ENCODE measurements at places on chromosomes 3 and 15.

DNA sequence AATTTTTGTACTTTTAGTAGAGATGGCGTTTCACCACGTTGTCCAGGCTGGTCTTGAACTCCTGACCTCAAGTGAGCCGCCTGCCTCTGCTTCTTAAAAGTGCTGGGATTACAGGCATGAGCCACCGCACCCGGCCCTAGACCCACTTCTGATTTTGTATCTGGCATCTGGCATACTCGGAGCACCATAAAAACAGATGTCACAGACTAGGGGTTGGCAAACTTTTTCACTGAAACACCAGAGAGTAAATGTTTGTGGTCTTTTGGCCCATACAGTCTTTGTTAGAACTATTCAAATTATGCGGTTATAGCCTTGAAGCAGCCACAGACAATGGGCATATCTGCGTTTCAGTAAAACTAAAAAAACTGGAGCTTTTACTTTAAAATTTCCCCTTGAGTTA, 110.7 kb downstream of the TJP1 start:
- DNase-seq = no peak

GRCh38 chr3:173584838-173585831, 187.6 kb downstream of the NLGN1 start:
- no peak for DNase-seq

DNA sequence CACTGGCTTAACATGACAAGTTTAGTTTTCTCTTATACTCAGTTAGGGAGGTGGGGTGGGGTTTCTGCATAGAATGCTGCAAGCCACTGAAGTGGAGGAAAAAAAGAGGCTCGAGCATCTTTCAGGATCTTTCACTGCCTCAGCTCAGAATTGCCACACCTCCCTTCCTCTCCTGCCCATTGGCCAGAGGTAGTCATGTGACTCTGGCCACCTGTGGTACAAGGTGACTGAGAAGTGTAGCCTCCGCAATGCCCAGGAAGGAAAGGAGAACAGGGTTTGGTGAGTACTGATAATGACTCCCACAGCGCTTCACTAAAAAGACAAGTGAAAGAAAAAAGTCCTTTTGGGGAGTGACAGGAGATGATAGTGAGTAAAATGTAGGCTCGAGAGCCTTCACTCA, 124.3 kb upstream of the TRIM42 start:
- DNase-seq = no peak

DNA sequence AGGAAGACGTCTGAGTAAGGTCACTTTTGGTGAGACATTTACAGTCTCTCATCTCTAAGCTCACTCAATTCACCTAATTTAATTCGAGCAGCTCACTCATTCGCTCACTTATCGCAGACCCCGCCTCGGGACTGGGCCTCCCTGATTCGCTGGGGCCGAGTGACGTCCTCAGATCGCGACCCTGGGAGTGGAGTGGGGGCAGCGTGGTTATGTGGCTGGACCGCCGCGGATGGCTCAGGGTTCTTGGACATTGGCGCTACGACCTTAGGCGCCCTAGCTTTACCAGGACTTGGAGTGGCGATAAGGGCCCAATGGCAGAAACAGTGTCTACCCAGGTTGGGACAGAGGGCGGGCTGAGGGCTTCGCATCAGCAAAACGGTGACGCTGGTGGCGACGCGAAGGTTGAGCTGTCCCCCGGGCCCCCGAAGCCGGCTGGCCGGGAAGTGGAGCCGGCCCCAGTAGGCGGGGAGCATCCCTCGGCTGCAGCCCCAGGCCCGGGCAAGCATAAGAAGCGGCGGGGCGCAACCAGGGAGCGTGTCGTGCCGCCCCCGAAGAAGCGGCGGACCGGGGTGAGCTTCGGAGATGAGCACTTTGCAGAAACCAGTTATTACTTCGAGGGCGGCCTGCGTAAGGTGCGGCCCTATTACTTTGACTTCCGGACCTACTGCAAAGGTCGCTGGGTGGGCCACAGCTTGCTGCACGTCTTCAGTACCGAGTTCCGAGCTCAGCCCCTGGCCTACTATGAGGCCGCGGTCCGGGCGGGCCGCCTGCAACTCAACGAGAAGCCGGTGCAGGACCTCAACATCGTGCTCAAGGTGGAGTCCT, at the start of gene RPUSD2:
Gene RPUSD2 (plus strand): TSS at position 171 of the 825 bp plus-strand sequence. CDS start 39 bp downstream, at position 210.
- peak; percentile 89 for DNase-seq

DNA sequence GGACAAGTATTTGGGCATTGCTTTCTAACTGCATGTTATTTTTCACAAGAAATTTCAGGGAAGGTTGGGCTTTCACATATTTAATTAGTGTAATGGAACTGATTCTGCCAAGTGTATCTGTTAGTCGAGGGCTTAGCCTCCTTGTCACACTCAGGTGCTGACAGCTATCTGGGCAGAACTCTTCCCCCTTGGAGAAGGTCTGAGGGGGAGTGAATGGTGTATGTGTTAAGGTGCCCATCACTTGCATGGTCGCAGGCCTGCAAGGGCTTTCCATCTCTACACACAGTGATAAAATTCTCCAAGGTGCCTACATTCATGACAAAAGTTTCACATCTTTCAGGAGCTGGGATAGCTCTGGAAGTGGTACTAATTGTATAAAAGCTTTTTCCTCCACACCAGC, 97.6 kb upstream of the ICE2 start:
- no peak for DNase-seq

DNA sequence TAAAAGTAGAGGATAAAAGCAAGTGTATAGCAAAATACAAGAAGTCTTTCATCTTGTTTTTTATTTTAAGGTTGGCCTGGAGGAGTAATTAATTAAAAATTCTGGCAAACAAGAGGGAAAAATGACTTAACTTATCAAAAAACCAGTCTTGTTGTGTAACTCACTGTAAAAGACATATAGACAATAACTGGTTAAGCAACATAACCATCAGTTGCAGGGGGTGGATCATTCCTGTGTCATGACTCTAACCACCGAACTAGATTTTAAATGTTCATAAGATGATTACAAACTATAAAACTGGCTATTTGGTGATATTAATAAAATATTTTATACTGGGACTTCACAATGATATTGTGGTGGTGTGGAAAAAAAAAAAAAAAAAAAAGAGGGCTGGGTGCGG, 130.6 kb downstream of the STAG1 start:
- no peak for DNase-seq

- DNase-seq = peak; percentile 17
Observed at GRCh38 chr15:75200765-75201615, 692 bp upstream of the C15orf39 start.

GRCh38 chr15:92921215-92922131, 21.3 kb downstream of the CHD2 start:
- no peak for DNase-seq

- no peak for DNase-seq
Observed at GRCh38 chr3:27302891-27303290, 66.3 kb downstream of the NEK10 start.

DNA sequence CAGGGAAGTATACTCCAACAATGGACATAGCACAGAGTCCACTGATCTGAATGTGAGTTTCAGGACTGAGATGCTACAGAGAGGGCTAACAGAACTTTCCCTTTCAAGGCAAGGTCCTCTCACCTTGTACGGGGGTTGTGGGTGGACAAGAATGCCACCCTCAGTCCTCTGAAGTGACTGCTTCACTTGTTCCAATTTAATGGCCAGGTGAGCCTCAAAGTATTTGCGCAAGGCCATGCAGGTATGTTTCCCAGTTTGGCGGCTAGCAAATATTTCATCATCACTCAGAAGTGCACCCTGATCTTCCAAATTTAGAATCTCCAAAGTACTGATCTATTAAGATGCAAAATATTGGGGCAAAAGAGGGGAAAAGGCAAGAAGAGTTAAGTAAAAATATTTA, 38.1 kb downstream of the RBM15B start:
- DNase-seq = no peak

DNA sequence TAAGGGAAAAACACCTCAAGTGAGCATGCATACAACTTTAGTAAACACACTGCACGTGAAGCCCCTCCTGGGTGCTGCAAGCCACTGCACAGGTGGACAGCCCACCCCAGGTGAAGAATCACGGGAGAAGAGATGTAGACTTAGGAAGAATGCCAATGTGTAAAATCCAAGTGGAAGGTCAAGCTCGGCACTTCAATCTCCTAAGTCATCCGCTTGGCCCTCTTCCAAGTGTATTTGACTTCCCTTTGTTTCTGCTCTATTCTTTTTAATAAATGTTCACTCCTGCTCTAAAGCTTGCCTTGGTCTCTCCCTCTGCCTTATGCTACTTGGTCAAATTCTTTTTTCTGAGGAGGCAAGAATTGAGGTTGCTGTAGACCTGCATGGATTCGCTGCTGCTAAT, 316.6 kb downstream of the EDEM1 start:
- DNase-seq = no peak

GRCh38 chr3:154131830-154132229, 10.6 kb downstream of the ARHGEF26 start:
- no peak for DNase-seq

DNA sequence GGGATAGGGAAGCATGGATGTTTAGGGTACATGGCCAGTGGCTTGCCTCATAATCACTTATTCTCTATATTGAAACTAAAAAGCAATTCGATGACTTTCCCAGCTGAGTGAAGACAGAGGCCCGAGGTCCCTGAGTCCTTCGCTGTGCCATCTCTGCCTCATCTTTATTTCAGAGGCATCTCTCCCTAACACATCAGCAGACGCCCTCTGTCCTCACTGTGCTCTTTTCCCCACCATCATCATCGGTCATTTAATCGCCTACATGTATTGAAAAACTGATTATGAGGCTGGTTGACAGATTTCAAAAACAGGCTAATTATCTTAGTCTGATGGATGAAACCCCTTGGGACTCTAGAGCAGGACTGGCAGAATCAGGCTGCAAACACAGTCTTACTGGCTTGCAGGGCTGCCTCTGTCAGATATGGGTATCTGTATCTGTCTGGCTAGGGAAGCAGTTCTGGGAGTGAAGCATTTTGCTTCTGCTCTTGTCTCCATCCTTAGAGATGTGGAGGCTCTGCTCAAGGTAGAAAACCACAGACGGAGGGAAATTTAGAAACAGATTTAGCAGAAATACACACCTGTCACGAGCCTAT, 291.0 kb upstream of the CHRM5 start:
- DNase-seq = no peak

GRCh38 chr3:192827208-192827607, 90.4 kb downstream of the MB21D2 start:
- no peak for DNase-seq

DNA sequence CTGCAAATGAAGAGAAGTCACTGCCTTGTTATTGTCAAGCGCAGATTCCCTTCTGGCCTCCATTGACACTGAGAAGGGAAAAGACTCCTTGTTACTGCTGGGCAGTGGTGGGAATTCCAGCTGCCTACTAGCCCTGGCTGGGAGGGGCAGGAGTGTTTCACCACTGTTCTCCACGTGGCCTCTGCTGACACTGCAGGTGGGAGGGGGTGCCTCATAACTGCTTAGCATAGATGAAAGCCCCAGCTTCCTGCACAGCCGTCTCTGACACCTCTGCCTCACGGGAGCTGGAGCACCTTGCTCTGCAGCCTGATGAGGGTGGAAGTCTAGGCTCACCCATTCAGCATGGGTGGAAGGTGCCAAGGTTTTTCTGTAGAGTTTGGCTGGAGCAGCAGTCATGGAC, 52.1 kb downstream of the TM2D3 start:
- DNase-seq = no peak

Data from T-cell (primary cell).